ENCODE measurements at places on chromosomes 11 and 22. TPM values are rescaled to one million over a fixed set of nuclear protein-coding genes. Genes with fewer than 3 reads are reported as not detected.

PIWIL4 gene
- 0.37 TPM for total RNA-seq

TMPRSS5 gene
- total RNA-seq, result 0.32 TPM

APOL4 gene
- total RNA-seq, result 0.16 TPM

DNA sequence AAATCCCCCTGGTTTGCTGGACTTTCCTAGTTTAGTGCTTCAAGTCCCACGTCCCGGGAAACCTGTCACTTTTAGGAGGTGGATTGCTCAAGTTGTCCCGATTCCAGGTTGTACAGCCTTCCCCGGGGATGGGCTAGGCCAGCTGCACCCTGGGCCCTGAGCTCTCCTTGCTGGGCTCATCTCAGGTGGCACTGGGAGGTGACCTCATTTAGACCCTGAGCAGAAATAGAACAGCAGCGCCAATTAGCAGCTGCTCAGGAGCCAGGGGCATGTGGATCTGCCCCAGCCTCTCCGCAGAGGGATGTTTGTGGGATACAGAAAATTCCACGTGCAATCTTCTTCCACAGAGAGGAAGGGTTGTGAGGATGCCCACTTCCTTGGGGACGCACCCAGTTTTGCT is 9.6 kb upstream of the CERK start:
- H3K4me3 ChIP-seq, result no peak overlapping the region
- DNase-seq, result no peak
- no peaks in the 10 kb centered on the region for H3K36me3 ChIP-seq
- peaks cover 23% of the 10 kb centered on the region for H3K4me1 ChIP-seq
- H3K27me3 ChIP-seq, result no peaks in the 10 kb centered on the region
- H3K27ac ChIP-seq, result no peak overlapping the region

IL17REL gene
- 0.16 TPM for total RNA-seq

DNA sequence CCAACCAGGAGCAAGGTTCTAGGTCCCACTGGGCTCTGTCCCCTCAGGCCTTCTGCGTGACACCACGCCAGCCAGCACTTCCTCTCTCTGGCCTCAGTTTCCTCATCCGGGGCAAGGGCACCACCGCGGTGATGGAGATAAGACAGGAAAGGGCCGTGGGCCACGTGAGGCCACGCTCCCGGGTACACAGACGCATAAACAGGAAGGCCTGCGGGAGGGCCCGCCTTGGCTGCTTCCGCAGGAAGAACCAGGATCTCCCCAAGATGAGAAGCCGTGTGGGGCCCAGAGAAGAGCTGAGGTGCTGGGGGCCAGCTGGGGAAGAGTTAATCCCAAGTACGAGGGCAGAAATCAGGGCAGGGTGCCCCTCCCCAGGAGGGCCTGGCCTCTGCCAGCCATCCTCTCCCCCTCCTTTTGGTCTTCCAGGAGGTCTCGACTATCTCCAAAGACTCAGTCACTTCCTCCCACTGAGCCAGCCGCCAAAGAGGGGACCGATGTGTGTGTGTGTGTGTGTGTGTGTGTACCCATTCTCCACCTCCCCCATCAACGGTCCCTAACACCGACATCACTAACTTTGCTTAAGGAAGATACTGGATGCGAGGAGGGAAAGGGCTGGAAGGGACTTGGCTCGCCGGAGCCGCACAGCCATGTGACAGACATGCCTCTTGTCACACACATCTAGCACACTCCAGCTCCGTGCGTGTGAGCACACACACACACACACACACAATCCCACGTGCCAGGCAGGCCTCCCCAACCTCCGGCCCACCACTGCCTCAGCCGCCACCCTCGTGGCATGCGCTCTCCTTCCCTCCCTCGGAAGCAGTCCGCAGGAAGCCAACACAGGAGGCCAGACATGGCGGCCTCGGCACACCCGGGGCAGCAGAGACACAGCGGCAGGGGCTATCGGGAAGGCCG is 1.4 kb downstream of the MFNG start:
- peak; percentile 90 for DNase-seq
- H3K4me3 ChIP-seq, result peak overlapping the region; percentile 92
- peaks cover 61% of the 10 kb centered on the region for H3K4me1 ChIP-seq
- H3K27ac ChIP-seq, result peak overlapping the region; percentile 92
- H3K36me3 ChIP-seq, result peaks cover 35% of the 10 kb centered on the region

DNA sequence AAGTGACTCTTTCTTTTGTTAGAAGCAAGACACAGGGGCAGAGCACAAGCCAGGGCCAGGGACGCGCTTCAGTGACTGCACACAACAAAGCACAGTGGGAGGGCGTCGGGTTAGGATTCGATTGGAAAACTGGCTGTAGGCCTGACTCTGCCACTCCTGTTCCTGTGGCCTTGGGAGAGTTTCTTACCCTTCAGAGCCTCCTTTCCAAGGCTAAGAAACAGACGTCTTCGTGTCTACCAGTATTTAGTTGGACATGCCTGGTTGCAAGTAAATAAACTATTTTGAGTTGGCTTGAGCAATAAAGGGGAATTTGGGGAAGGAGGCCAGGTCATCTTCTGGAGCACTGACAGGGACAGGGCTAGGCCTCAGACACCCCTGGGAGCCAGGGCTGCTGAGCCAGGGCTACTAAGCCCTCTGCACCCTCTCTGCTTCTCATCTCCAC is 549.1 kb downstream of the INSC start:
- H3K36me3 ChIP-seq, result no peaks in the 10 kb centered on the region
- DNase-seq, result no peak
- H3K27me3 ChIP-seq, result peaks cover 10% of the 10 kb centered on the region
- no peak overlapping the region for H3K27ac ChIP-seq

NELL1 gene
- not detected for total RNA-seq
